ENCODE measurements at places on chromosomes 2 and 18.

DNA sequence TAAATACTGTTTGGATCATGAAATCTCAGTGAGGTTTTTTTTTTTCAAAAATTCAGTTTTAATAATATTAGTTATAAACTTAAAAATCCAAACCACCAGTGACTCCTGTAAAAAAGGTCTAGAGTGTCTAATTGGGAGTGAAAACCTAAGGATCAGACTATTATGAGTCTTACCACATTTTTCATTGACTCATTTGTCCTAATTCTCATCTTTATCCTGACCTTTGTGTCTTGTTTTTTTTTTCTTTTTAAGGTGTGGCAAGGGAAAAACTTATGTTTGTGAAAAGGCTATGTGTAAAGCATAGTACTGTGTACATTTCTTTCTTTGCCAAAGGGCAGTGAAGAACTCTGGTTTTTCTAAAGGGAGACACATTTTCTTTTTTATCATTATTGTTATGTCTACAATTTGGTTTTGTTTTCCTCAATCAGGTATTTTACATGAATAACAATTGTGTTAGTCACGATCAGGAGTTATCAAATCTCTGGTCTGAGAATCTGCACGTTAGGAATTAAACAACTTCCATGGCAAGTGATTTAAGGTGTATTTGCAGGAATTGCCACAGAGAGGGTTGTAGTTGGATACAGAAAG, 52.6 kb downstream of the RHBDD1 start:
- peak; percentile 51 for DNase-seq

DNA sequence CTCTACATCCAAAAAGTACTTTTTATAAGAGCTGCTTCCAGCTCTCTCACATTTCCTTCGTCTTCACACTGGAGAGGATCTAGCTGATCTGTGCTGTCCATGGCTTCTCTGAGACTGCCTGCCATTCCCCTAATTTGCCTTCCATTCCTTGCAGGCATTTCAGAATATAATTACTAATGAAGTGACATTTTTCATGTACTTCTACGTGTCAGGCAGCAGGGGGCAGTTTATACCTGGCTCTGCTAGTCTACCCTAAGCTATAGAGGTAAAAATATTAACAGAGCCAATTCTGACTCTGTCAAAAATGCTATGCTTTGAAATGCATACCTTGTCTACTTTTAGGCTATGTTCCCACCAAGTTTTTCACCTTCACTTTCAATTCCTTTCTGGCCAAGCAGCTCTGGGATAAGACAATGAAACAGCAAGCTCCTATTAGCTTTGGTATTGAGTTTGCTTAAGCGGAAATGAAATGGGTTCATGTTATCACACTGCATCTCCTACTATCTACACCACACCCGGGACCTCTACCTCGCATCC, 81.9 kb downstream of the MEP1B start:
- DNase-seq, result peak; percentile 69

DNA sequence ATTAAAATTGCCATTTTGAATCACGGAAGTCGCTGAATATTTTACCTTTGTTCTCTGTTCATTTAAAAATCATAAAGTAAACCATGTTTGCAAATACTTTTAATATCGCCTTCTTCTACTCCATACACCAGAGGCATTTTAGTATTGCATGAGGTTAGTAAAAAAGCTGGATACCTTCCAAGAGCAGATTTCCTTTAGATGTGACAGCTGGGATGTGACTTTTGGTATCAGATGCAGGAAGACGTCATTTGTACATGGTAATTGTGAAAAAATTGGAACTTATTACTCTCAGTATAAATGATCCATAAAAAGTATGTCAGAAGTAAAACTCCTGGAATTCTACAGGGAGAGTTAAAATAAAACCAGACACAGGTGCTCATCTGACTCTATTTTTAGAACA, 89.5 kb downstream of the SLC4A10 start:
- DNase-seq, result no peak

DNA sequence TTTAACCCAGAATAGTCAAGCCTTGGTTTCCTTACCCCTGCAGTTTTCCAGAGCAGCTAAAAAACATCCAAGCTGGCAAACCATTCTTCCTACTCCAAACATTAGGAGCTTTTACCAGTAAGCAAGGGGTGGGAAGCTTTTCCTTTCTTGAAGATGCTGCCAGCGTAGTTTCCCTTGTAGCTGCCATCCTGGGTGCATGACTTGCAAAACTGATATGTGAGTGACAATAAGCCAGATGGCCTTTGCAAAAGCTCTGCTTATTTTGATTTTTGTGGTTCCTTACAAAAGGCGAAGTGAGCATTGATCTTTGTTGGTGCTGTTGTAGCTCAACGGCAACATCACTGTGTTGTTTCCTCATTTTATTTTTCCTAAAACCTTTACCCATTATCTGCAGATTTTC, 138.8 kb downstream of the WDSUB1 start:
- no peak for DNase-seq

DNA sequence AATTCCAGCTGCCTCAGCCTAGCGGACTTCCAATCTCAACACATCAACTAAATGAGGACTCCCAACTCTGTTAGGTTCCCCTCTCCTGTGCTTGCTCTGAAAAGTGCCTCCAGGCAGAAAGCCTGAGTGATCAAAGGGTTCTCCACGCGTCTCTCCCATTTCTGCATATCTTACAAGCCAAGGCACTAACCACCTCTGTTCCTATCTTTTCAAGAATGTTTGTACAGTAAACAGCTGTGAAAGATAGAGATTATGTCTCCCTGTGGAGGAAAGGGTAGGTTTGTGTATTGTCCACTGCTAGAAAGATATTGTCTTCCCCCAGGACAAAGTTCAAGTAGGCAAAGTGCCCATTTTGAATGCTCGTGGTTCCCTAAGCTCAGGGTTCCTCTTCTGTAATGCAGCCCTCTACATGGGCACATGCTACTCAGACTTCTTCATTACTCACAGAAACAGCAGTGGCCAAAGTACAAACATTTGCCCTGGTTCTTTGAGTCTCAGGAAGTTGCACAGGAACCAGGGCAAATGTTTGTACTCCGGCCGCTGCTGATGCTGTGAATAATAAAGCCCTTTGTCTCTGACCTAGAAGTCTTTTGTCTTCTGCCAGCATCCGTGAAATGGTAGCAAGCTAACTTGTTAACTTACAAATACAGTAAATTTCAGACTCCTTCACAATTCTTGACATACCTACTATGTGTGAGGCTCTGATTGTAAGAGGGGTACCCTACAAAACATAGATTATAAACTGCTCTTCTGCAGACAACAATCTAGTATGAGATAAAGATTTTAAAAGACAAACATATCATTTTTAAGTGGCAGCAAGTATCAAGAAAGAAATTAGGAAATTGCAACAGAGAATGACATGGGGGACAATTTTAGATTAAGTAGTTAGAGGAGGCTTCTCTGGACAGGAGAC, 44.5 kb downstream of the PKDCC start:
- DNase-seq, result no peak

- DNase-seq, result no peak
Measured at GRCh38 chr2:119730671-119731177, 29.0 kb upstream of the PTPN4 start.

GRCh38 chr2:27502142-27502541, 5.5 kb downstream of the GCKR start:
- peak; percentile 66 for DNase-seq

GRCh38 chr2:135258193-135258592, 206.1 kb downstream of the RAB3GAP1 start:
- DNase-seq, result no peak

GRCh38 chr2:167151894-167152293, 263.6 kb downstream of the XIRP2 start:
- no peak for DNase-seq

DNA sequence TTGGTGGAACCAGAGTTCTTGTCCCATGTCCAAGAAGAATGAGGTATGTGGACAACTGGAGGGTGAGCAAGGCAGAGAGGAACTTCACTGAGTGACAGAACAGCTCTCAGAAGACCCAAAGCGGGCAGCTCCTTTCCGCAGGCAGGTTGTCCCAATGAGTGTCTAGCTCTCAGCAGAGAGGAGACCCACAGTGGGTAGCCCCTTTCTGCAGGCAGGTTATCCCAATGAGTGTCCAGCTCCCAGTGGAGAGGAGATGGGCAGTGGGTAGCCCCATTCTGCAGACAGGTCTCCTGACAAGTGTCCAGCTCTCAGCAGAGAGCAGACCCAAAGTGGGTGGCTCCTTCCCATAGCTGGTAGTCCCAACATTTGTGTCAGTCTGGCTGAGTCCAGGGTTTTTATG, 69.6 kb downstream of the SRBD1 start:
- DNase-seq, result no peak

GRCh38 chr2:67057901-67058703, 339.0 kb upstream of the ETAA1 start:
- DNase-seq, result peak; percentile 7

DNA sequence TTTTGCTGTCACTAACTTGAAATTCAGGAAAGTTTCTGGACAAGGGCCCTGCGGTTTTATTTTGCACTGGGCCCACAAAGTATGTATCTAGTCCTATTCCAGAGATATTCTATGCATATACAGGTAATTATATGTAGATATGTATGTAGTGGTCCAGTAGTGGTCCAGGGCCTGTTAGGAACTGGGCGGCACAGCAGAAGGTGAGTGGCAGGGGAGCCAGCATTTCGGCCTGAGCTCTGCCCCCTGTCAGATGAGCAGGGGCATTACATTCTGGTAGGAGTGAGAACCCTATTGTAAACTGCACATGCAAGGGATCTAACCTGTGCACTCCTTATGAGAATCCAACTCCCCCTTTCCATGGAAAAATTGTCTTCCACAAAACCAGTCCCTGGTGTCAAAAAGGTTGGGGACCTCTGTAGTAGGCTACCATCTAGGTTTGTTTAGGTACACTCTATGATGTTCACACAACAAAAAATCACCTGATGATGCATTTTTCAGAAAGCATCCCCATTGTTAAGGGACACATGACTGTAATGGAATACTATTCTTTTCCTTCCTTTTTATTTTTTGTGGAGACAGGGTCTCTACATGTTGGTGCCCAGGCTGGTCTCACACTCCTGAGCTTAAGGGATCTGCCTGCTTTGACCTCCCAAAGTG, 2.8 kb upstream of the PPP4R3B start:
- peak; percentile 45 for DNase-seq

DNA sequence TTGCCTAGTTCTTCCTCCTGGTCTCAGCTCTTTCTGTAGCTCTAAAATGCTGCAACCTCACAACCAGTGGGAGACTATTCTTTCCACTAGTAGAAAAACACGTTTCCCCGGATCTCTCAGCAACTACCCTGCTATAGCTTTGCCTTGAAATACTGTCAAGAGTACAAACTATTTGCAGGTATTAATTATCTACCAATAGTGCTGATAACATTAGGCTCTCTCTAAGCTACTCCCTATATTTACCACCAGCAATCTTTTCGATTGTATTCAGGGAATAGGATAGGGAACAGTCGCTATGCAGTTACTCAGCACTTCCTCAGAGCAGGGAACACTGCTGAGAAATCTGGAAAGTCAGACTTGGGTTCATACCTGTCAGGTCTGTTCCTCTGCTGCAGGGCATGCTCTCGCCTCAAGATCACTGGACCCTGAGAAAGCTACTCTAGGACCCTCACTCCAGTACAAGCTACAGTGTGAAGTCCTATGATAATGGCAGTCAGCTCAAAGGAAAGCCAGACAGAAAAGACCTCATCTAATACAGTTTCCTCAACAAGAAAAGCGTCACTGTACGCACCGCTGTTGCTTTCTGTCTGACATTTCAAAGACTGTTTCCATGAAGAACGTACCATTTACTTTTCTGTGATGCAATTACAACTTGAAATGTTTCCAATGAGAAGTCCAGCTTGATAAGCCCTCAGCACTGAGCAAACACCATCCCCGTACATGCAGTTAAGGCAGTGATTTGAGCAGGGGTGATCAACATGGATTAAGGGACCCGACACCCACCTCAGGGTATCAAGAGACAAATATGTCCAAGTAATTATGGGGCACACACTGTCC, 22.7 kb downstream of the GDF7 start:
- no peak for DNase-seq

GRCh38 chr2:149972066-149972465, 384.5 kb upstream of the MMADHC start:
- peak; percentile 18 for DNase-seq
